Stimulated activated CD4-positive, alpha-beta T cell treated with anti-CD3 and anti-CD28 coated beads, Interleukin-12 subunit alpha, Interleukin-12 subunit beta, amount 100 ng/mL, for 24 hours (primary cell): ENCODE measurements at places on chromosomes 12 and 14.

DNA sequence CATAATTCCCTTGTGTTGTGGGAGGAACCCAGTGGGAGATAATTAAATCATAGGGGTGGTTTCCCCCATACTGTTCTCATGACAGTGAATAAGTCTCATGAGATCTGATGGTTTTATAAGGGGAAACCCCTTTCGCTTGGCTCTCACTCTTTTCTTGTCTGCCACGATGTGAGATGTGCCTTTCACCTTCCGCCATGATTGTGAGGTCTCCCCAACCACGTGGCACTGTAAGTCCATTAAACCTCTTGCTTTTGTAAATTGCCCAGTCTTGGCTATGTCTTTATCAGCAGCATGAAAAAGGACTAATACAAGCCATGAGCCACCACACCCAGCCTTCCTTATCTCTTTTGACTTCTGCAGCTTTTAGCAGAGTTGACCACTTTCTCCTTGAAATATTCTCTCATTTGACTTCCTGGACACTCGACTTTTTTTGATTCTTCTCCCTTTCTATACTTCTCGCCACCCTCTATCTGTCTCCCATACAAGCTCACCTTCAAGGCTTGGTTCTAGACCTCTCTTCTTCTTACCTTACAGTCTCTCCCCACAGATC lies 2.3 kb downstream of the MTERF2 start:
- no peak for DNase-seq

DNA sequence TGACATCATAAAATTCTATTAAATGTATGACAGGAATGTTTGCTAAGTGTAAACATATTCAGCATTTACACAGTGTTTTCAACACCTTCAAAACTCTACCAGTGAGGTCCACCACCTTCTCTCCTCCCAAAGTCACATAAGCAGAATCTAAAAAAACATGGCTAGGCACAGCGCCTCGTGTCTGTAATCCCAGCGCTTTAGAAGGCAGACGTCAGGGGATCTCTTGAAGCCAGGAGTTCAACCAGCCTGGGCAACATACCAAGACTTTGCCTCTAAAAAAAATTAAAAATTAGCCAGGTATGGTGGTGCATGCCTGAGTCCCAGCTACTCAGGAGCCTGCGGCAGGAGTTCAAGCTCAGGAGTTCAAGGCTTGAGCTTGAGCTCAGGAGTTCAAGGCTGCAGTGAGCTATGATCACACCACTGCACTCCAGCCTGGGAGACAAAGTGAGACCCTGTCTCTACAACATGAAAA lies 30.0 kb downstream of the NUMB start:
- DNase-seq = no peak

- no peak for DNase-seq
These were observed 567.3 kb downstream of the SLC16A7 start for GRCh38 chr12:60162988-60163720.

- DNase-seq = no peak
These were observed 5.5 kb upstream of the VASH1 start for GRCh38 chr14:76755610-76756370.

- DNase-seq = no peak
These were observed 32.0 kb upstream of the LRRK2 start for GRCh38 chr12:40192704-40193255.

DNA sequence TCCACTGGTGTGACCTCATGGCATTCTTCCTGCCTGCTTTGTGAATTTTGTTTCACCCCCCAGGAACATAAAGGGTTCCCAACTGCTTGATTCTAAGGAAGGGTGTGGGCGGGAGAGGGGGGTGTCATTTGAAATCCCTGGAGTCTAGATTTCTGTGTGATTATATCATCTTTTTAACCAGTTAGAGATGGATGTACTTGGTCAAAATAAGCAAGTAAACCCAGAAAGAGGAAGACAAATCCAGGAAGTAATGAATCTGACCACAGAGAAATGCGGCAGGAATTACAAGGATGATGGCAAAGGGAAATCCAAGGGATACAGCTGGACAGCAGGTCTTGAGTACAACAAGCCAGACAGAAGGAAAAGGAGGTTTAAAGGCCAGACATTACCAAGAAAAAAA lies 38.9 kb downstream of the DMAC2L start:
- DNase-seq = no peak

- no peak for DNase-seq
These were observed 122.5 kb downstream of the ZFP36L1 start for GRCh38 chr14:68670359-68670715.

DNA sequence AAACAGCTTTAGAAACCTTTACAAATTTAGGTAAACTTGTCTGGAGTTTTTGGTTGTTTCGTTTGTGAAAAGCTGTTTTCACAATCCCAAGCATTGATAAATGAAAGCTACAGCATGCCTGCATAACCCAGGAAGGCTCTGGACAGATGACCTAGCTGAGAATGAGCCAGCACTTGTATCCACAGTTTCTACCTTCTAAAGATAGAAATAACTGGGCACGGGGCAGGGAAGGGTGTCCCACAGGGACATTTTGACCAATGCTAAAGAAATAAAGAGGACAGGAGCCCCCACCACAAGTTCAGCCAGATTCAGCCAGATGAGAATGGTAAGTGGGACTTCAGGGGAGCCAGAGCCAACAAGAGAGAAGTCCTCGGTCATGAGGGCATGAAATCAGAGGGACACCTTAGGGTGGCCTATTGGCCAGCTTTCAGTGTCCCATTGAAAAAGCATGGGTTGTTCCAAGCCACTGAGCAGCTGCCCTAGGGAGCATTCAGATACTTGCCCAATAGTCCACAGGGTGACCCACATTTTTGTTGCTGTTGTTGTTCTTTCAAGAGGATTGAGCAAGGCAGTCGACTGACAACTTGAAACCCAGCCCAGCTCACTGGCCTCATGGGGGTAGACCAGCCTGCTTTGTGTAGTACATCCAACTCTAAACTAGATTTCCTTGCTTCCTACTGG lies 140.3 kb upstream of the NUDT4 start:
- DNase-seq = no peak

DNA sequence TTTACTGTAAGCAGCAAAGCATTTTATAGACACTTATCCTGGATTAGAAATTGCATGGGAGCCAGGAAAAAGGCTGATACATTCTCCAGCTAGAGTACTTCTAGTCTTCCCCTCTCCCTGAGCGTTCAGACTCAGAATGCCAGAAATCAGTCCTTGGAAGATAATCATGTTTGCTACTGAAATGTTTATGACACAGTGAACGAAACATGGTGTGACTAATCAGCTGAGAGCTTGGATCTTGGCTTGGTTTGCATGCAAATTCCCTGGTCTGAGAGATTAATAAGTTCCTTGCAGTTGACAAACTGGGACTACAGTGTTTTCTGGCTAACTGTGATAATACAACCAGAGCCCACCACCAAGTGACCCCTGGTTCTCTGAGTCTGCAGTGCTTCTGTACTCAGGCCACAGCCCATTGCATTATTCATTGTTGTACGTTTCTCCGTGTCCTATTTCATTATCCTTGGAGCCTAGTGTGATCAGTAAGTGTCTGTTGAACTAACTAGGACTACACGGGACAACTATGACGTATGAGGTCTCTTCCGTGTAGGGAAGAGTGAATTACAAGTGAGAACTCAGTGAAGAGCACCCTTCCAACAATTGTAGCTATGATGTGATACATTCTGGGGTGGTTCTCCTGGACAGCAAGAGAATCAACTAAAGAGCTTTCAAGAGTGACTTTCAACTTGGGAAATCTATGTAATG lies 34.6 kb upstream of the EVL start:
- no peak for DNase-seq

GRCh38 chr14:64493455-64493854 lies 10.2 kb downstream of the ZBTB25 start:
- DNase-seq = no peak

DNA sequence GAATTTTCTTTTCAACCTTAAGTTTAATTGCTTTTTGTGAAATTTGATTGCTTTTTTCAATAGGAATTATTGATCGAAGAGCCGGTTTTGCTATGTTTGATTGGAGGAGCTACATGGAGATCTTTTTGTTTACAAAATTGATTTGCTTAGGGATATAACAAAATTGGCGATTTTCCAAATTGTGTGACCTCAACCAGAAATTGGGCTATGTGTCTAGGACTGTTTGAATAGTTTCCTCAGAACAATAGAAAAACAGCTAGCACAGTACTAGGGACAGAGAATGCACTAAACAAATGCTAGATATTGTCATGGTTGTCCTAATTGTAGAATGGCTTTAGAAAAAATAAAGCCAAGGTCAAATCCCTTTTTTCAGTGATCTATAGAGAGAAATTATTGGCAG lies 2.4 kb downstream of the SLC17A8 start:
- no peak for DNase-seq

- DNase-seq = no peak
These were observed 17.2 kb downstream of the ZBTB42 start for GRCh38 chr14:104817930-104818713.

GRCh38 chr12:14756334-14757143 lies 46.7 kb downstream of the WBP11 start:
- DNase-seq = no peak

GRCh38 chr14:104392001-104392395 lies 187.6 kb upstream of the C14orf180 start:
- no peak for DNase-seq

- DNase-seq = no peak
These were observed 35.7 kb downstream of the IQSEC3 start for GRCh38 chr12:101969-102878.

DNA sequence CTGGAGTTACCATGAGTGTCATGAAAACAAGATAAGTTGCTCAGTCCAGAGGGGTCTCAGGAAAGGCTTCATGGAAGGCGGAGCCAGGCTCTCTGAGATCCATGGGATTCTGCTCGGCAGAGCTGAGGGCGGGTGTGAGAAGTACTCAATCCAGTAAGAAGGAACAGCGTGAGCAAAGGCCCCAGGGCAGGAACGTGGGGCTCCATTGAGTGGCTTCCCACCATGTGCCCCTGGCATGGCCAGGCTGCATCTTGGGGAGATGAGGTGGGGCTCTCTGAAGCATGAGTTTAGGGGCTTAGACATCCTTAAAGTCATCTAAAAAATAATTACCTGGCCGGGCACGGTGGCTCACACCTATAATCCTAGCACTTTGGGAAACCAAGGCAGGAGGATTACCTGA lies 58.0 kb downstream of the ARL6IP4 start:
- no peak for DNase-seq

DNA sequence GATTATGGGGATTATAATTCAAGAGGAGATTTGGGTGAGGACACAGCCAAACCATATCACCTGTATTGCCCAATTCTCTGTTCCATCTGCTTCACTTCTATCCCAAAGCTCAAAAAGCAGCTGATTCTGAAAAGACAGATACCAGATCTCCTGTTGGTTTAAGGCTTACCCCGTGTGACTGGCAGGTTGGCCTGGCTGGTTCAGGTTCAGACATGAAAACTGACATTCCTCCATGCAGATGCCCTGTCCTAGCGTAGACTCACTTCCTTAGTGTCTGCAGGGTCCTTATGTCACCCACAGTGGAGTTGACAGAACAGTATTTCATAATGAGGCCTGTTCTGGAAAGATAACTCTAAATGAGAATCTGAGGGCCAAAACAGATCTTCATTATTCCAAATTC lies 61.1 kb upstream of the FLRT2 start:
- DNase-seq = no peak
